ENCODE measurements at places on chromosomes 5 and 9.
A peak's percentile ranks its signal among the peaks of the same experiment; 100 is the strongest.

DNA sequence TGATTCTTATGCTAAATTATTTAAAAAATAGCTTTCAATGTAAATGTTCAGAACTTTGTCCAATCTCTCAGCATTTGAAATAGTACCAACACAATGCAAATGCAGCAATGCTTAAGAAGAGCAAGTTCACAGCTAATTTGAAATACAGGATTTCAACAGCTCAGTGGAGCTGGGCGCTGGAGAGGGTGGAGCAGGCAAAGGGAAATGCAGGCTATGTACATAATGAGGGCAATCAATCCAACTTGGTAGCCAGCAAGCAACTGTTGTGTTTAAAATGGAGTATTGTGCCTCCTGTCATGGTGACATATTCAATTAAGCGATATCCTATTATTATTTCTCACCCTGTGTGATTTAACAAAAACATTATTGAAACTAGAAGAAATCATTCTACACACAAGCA lies 568.8 kb downstream of the PSAT1 start:
- DNase-seq: peak; percentile 54

DNA sequence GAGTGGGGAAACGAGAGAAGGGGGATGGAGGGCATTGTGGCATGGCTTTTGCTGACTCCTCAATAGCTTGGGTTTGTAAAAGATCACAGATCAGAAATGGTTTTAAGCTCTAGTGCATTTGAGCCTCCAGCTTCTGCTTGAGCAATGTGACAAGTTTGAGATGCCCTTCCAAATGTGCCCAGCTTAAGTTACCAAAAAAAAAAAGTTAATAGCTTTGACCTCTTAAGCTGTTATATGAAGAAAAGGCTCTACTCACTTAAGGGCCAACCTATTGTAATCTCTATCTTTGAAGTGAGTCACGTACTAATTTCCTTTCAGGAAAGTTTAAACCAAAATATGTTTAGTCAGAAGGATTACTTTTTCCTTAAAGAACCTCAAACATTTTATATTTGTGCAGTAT lies 428.8 kb upstream of the ACTBL2 start:
- no peak for DNase-seq

DNA sequence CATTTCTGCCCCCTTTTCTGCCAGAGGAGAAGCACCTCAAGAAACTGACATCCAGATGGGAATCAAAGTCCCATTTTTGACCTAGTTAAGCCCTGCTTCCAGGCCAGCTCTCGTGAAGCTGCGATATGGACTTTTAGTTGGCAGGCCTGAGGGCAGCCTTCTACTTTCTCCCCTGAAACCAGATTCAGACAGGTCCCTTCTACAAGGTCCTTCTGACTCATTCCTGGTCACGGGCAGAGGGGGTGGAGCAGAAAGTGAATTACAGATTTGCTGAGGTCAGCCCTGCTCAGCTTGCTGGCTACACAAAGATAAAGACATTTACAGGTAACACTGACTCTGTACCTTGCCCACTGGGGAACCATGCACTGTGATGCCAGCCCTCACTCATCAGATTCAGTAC lies 52.8 kb upstream of the TUT7 start:
- no peak for DNase-seq

DNA sequence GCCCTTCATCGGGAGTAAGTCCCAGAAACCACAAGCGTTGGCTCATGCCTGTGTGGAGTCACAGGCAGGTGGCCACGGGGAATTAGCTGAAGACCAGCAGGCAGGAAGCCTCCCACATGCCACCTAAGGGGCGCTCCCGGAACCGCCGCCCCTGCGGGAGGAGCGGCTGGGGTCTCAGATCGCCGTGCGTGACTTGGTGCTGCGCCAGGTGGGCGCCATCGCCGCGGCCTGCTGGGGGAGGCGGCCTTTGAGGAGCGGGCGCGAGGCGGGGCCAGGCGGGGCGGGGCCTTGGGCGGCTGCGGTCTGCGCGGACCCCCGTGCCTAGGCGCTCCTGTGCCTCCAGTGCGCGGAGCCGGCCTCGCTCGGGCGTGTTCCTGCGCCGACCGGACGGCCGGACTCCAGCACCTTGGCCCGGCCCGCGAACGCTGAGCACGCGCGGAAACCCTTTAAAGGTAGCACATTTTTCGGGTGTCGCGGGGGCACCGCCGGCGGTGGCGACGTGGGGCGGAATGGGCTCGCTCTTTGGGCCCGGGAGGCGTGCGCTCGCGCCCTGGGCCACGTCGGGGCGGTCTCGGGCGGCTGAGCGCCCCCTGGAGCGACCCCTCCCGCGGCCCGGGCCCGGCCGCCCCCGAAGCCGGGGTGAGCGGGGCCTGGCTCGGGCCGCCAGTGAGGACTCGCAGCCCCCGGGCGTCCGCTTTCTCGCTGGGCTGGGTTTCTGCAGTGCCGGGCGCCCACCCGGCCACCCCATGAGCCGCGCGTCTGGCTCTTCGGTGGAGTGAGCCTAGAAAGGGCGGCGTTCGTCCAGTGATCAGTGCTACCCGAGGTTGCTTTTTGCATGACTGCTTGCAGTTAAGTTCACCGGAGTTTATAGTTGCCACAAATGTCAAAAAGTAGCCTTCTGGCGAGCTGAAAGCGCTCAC lies 24.5 kb downstream of the LECT2 start:
- DNase-seq: no peak

GRCh38 chr9:21429191-21429590 lies 11.0 kb upstream of the IFNA1 start:
- DNase-seq: no peak

GRCh38 chr9:133733421-133733795 lies 4.7 kb downstream of the SARDH start:
- no peak for DNase-seq

- no peak for DNase-seq
These were observed 2.4 kb upstream of the SMC2 start for GRCh38 chr9:104091708-104092107.

DNA sequence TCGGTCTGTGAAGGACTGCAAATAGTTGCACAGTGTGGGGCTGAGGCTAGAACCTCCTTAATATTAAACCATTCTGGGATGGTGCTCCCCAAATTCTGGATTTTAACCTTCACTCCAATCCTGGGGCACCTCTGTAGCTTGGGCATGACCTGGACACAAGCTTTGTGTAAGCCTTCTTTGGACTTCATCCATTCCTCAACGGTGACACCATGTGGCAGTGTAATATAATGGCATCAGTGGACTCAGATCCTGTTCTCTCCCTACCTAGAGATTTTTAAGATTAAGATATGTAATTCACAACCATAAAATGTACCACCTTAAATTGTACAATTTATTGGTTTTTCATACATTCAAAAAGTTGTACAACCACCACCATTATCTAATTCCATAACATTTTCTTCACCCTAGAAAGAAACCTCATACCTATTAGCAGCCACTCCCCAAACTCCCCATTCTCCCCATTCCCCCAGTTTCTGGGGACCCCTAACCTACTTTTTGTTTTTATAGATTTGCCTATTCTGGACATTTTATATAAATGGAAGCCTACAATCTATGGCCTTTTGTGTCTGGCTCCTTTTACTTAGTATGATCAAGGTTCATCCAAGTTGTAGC lies 4.8 kb upstream of the PLGRKT start:
- DNase-seq: peak; percentile 1

- no peak for DNase-seq
These were observed 15.2 kb downstream of the TGFBR1 start for GRCh38 chr9:99119976-99120655.

- DNase-seq: no peak
These were observed 388.9 kb upstream of the PAPPA start for GRCh38 chr9:115764645-115765044.

Measured in NCI-H1417 treated with DMSO at 0.1 percent for 48 hours (cell line).